ENCODE measurements at places on chromosomes 16 and 17.

- DNase-seq: no peak
These were observed 81.5 kb downstream of the NXN start for GRCh38 chr17:897970-898619.

DNA sequence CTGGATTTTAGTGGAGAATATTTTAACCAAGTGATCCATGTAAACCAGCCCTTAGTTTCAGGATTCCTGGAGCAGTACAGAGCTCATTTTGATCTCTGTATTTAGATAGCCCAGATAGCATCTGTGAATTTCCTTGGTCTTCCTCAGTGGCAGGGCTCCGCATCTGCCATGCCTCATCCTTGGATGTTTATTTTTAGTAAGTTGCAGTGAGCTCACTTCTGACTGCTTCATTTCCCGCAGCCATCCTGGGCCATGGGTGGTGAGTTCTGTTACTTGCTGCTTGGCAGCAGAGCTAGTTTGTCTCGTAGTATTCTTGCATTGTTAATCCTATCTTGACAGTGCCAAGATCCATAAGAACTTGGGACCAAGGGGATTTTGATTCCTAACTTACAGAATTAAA lies 33.7 kb downstream of the IST1 start:
- no peak for DNase-seq

DNA sequence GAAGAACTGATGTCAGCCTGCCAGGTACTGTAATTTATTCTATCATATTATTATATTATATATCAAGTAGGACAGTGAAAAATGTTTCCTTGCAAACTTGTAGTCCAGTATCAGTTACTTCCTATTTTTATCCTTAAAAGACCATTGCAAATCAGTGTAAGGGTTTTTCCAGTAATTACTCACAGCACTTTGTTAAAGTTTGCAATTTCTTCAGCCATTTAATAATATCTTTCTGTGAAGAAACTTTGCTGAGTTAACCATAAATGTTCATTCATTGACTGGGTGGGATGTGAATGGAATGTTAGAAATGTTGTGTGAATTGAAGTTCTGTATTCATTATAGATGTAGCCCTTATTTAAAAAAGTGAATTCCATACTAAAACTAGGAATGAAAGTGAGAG lies 26.7 kb downstream of the HAPSTR1 start:
- no peak for DNase-seq

DNA sequence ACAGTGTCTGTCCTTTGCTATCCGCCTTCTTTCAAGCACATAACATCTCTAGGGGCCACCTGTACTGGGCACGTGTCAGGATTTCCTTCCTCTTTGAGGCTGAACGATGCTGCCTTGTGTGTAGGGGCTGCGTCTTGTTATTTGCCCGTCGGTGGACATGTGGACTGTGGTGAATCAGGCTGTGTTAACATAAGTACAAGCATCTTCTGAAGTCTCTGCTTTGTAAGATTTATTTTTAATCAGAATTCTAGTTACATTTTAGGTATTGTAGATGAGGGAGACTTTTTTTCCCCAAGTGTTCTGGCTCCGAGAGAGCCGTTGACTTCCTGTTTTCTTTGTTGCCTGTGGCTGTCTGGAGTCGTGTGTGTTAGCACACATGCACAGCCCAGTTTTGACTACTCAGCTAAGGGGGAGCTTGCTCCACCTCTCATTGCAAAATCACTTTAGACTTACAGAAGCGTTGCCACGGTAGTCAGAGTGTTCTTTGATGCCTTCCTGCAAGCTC lies 26.1 kb downstream of the SPG7 start:
- DNase-seq: peak; percentile 51

- DNase-seq: no peak
These were observed 3.8 kb downstream of the MRC2 start for GRCh38 chr17:62631086-62631935.

- no peak for DNase-seq
These were observed 8.5 kb downstream of the ITGAE start for GRCh38 chr17:3792481-3792880.

DNA sequence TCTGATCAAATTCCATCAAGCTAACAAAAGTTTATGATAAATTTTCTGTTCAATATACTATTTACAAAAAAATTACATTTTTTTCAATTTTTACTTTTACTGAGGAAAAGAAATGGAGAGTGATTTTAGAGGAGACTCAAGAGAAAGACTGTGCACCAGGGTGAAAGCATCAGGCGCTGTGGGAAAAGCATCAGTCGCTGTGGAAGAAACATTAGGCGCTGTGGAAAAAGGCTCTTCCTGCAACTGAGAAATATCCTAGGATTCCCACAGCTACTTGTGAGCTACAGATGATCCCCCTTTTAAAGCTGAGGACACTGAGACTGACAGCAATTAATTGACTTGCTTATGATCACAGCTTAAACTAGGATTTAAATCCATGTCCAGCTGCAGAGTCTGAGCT lies 4.9 kb downstream of the ANKFY1 start:
- DNase-seq: no peak

DNA sequence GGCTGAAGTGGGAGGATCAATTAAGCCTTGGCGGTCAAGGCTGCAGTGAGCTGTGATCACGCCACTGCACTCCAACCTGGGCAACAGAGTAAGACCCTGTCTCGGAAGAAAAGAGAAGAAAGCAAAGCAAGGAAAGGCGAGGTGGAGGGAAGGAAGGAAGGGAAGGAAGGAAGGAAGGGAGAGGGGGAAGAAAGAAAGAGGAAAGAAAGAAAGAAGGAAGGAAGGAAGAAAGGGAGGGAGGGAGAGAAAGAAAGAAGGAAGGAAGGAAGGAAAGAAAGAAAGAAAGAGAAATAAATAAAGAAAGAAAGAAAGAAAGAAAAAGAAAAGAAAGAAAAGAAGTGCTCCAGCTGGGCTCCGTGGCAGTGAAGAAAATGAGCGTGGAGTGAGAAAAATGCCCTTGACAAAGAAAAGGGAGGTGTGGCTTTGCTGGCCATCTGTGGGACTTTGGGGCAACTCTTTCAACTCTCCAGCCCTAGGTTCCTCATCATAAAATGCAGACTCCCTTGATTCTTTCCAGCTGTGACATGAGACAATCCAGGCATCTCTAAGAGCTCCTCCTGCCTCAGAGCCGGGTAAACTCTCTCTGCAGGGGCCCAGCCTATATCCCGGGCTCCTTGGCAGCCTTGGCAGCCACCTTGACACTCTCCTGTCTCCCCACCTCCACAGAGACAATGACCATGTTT lies 2.4 kb downstream of the GSDMA start:
- DNase-seq: no peak

GRCh38 chr17:64028874-64029464 lies 8.5 kb upstream of the ICAM2 start:
- DNase-seq: peak; percentile 84

- no peak for DNase-seq
These were observed 99.2 kb upstream of the CDH8 start for GRCh38 chr16:62135446-62135845.

DNA sequence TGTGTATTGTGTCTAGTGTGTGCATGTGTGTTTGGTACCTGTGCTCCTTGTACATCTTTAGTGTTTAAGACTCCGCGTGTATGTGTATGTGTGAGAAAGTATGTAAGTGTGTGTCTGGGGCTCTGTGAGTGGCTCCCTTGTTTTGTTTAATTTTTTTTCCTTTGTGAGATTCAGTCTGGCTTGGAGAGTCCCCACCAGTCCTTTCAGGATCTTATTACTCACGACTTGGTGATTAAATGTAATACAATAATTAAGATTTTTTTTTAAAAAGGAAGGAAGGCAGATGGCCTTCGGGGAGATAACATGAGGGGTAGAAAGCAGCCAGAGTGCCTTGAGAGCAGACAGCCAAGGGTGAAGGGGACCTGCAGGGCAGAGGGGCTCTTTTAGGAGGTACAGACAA lies 33.9 kb downstream of the FZD2 start:
- no peak for DNase-seq

DNA sequence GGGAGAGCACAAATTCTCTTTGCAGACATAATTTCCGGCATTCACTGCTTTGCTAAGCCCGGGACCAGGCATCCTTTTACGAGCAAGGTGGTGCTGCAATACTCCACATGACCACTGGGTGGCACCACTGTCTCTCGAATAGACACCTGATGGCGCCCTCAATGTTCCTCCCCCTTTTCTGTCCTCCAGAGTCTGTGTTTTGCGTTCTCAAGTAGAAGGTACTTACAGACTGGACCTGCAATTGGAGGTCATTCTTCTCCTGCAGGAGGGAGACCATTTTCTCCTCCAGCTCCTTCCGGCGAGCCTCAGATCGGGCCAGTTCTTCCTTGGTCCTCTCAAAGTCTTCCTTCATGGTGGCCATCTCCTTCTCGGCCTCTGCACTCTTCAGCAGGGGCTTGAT lies 45.2 kb downstream of the MYH13 start:
- DNase-seq: peak; percentile 57

- peak; percentile 75 for DNase-seq
These were observed 217.8 kb downstream of the SPECC1 start for GRCh38 chr17:20226814-20227482.

DNA sequence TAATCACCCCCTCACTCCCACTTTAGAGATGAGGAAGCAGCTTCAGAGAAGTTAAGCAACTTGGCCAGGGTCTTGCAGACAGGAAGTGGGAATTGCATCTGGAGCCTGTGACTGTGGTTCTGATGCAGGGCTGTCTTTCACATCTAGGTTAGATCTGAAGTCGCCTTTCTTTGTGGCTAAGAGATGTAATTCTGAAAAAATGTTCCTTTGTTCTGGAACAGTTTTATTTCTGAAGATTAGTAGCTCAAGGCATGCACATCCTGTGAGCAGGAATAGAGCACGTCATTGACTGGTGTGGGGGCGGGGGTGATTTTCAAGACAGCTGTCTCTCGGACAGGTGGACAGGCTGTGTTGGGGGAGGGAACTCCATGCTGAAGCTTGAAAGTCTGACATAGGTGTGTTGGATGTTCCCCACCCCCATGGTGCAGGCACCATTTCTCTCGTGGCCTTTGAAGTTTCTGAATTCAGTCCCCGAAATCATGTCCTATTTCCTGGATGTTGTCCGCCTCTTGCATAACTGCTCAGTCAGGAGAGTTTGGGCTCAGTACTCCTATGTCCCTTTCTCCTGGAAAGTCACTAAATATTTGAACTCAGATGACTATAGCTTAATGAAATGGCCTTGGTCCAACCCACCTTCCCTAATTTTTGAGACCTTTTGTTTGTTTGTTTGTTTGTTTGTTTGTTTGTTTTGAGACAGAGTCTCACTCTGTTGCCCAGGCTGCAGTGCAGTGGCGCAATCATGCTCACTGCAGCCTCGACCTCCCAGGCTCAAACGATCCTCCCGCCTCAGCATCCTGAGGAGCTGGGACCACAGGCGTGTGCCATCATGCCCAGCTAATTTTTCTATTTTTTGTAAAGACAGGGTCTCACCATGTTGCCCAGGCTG lies 21.0 kb upstream of the HERPUD1 start:
- DNase-seq: no peak

- DNase-seq: peak; percentile 88
These were observed 787 bp downstream of the AMDHD2 start for GRCh38 chr16:2520784-2521531.

- DNase-seq: no peak
These were observed 63.0 kb downstream of the MAF start for GRCh38 chr16:79537584-79537983.

GRCh38 chr17:21213638-21214014 lies 335 bp downstream of the TMEM11 start:
- no peak for DNase-seq

DNA sequence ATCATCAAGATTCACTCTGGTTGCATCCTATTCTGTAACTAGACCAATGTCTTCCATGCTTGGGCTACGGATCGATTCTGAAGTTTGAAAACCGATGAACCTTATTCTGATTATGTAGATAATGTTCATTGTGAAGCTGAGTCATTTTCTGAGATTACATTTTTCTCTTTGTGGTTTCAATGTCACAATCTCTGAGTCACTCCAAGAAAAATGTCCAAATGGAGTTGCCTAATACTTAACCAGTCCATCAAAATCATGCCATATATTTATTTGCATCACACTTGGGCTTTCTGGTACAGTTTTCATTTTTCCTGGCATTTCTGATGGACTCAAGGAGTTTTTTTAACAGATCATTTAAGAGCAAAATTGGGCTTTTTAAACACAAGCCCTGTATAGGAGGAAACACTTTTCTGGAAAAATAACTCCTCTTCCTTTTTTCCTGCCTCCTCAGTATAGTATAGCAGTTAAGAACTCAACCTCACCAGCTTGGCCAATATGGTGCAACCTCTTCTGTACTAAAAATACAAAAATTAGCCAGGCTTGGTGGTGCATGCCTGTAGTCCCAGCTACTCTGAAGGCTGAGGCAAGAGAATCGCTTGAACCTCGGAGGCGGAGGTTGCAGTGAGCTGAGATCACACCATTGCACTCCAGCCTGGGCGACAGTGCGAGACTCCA lies 17.5 kb downstream of the CACNG3 start:
- no peak for DNase-seq

GRCh38 chr16:55037046-55037445 lies 106.4 kb downstream of the IRX5 start:
- no peak for DNase-seq

GRCh38 chr16:7115898-7116297 lies 216.7 kb upstream of the RBFOX1 start:
- no peak for DNase-seq

GRCh38 chr17:68383443-68384321 lies 73.6 kb downstream of the WIPI1 start:
- peak; percentile 42 for DNase-seq

Measured in CD4-positive, alpha-beta T cell treated with Interleukin-17A for 1 hour (primary cell).